Vagina (tissue), 2 donors: ENCODE measurements at places on chromosomes 4 and X.

DNA sequence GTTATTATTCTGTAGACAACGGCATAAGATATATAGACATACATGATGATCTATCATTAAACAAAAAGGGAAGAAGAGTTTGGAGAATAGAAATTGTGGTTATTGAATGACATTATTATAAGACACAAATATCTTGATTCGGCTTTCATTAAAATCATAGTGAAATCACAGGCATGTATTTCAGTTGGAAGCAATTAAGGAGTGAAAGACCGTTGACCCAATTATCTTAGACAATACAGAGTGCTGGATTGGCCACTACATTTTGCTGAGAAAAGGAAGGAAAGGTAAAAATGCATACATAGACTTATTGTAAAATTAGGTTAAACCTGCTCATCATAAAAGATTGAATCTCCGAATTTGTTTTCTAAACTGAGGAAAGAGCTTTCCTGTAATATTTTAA lies 209.8 kb downstream of the KCNIP4 start:
- no peak overlapping the region for H3K4me3 ChIP-seq
- no peak overlapping the region for H3K27ac ChIP-seq
- no peak for DNase-seq
- H3K36me3 ChIP-seq = no peaks in the 10 kb centered on the region
- no peaks in the 10 kb centered on the region for H3K27me3 ChIP-seq

GRCh38 chrX:101385795-101386541 lies at the start of gene BTK:
Gene BTK, minus strand, starts transcription at chrX:101386191. Its CDS starts 10,907 bp downstream, at chrX:101375284.
- DNase-seq = no peak
- H3K4me3 ChIP-seq = no peak within 1 kb of the TSS
- no peak within 1 kb of the TSS for H3K27ac ChIP-seq
- no peaks in the 10 kb centered on the region for H3K4me1 ChIP-seq

DNA sequence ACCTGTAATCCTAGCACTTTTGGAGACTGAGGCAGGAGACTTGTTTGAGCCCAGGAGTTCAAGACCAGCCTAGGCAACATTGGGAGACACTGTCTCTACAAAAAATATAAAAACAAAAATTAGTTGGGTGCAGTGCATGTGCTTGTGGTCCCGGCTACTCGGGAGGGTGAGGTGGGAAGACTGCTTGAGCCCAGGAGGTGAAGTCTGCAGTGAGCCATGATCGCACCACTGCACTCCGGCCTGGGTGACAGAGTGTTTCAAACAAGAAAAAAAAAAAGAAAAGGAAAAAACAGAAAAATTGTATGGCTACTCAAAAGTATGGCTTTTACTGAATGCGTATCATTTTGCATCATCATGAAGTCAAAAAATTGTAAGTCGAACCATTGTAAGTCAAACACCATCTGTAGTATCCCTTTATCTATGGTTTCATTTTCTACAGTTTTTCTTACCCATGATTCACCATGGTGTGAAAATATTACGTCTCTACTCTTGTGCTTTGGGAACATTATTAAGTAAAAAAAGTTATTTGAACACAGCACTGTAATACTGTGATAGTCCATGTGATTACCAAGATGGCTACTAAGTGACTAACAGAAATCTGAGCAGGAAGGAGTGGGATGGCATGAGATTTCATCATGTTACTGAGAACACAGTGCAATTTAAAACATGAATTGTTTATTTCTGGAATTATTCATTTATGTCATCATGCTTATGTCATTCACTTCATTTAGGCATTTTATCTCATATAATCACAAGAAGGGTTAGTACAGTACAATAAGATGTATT lies 26.5 kb upstream of the MANBA start:
- DNase-seq = no peak
- no peaks in the 10 kb centered on the region for H3K4me1 ChIP-seq
- no peak overlapping the region for H3K4me3 ChIP-seq
- H3K27me3 ChIP-seq = no peaks in the 10 kb centered on the region
- H3K27ac ChIP-seq = no peak overlapping the region

GRCh38 chrX:9560219-9560618 lies 95.4 kb downstream of the TBL1X start:
- H3K36me3 ChIP-seq = no peaks in the 10 kb centered on the region
- DNase-seq = no peak
- H3K4me3 ChIP-seq = no peak overlapping the region

DNA sequence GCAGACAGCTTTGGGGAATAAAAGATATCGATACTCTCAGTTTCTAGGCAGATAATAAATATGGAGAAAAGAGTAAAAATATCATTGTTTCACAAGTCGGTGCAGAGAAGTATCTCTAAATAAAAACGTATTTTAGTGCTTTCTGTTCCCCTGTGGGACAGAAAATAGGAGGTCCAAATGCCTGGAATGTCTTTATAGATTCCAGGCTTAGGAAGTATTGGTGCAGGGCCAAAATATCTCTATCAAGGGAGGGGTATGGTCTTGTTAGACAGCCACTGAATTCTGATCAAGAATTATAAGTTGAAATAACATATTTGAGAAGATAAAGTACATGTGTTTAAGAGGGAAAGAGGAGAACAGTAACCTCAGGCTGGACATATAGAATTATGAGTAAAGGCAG lies 596.4 kb downstream of the PCDH18 start:
- H3K27me3 ChIP-seq = no peaks in the 10 kb centered on the region
- DNase-seq = no peak
- no peak overlapping the region for H3K4me3 ChIP-seq
- no peak overlapping the region for H3K27ac ChIP-seq

DNA sequence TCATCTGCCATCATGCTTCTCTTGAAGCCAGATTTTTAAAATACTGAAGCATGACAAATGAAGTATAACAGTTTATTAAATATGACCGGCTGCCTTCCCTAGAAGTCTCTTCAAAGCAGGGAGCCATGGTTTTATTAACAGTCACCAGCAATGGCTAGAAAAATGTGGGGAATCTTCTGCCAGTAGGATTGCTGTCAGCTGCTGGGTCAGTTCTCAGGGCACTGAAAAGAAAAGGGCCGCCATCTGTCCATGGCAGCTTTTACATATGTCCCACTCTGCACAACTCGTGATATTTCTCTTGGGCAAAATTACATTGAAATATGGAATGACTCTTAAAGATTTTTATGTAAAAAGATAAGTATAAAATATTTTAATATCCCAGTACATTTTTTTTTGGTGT lies 2.8 kb downstream of the CCNG2 start:
- peaks cover 44% of the 10 kb centered on the region for H3K36me3 ChIP-seq
- H3K27me3 ChIP-seq = no peaks in the 10 kb centered on the region
- no peak for DNase-seq
- H3K27ac ChIP-seq = no peak overlapping the region
- H3K4me1 ChIP-seq = peaks cover 28% of the 10 kb centered on the region
- no peak overlapping the region for H3K4me3 ChIP-seq

- no peak overlapping the region for H3K27ac ChIP-seq
- H3K4me3 ChIP-seq = no peak overlapping the region
- no peaks in the 10 kb centered on the region for H3K4me1 ChIP-seq
These were observed 118.8 kb downstream of the GABRA2 start for GRCh38 chr4:46270986-46271596.

- no peak for DNase-seq
- H3K4me3 ChIP-seq = no peak overlapping the region
- H3K27ac ChIP-seq = no peak overlapping the region
- H3K27me3 ChIP-seq = no peaks in the 10 kb centered on the region
These were observed 12.7 kb downstream of the ART3 start for GRCh38 chr4:76087007-76087769.

DNA sequence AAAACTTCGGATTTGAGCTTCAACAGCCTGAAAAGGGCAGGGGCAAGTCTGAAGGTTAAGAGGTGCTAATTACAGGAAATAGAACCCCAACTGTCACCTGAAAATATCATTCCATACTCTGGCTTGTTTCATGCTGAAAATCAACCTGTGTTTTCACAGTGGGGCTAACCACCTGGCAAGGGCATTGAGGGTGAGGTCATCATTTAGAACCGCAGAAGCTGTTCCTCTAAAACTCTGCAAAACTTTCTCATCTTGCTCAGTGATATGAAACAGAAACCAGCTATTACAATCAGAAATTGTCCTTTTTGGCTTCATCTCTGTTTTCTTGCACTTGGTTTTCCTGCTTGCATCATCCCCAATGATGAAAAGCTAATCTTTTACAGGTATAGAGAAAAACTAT lies 247.6 kb downstream of the DCLK2 start:
- no peak overlapping the region for H3K4me3 ChIP-seq
- no peaks in the 10 kb centered on the region for H3K27me3 ChIP-seq
- no peaks in the 10 kb centered on the region for H3K36me3 ChIP-seq
- H3K27ac ChIP-seq = no peak overlapping the region
- no peak for DNase-seq
- H3K4me1 ChIP-seq = no peaks in the 10 kb centered on the region

GRCh38 chr4:188532751-188533150 lies 393.5 kb downstream of the TRIML1 start:
- no peak for DNase-seq
- H3K4me3 ChIP-seq = no peak overlapping the region
- no peaks in the 10 kb centered on the region for H3K4me1 ChIP-seq
- no peaks in the 10 kb centered on the region for H3K36me3 ChIP-seq
- H3K27me3 ChIP-seq = no peaks in the 10 kb centered on the region
- no peak overlapping the region for H3K27ac ChIP-seq

DNA sequence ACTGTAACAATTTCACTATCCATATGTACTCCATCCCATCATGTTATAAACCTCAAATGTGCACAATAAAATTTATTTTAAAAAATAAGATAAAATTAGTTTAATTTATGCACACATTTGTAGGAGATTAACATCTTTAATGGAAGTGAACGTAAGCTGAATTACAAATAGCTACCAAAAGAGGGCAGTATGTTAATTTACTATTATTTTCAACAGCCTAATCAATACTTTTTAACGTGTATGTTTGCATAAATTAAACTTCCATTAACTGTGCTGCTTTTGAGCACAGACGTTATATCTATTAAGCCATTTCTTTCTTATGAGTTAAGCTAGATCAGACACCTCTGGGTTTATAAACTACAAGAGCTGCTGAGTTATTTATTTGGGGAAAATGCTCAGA lies 56.5 kb upstream of the PHKA2 start:
- H3K27ac ChIP-seq = no peak overlapping the region
- no peaks in the 10 kb centered on the region for H3K27me3 ChIP-seq
- DNase-seq = no peak
- H3K4me3 ChIP-seq = no peak overlapping the region
- H3K36me3 ChIP-seq = no peaks in the 10 kb centered on the region

DNA sequence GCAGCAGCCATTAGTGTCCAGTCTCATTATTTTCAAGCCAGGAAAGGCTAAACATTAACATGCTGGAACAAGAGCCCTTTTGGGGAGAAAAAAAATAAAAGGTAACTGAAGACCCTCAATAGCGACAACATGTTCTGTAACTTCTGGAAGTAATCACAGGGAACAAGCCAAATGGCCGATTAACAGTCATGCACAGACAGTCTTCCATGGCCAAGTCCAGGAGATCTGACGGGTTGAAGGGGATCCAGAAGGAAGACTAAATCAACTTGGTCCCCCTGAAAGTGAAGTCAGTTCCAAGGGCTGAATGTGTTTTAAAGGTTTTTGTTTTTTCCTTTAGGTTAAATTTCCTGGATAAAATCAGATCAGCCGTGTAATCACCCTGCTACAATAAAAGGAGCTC lies 52.5 kb downstream of the LNX1 start:
- no peak overlapping the region for H3K4me3 ChIP-seq
- H3K36me3 ChIP-seq = no peaks in the 10 kb centered on the region
- DNase-seq = no peak
- peaks cover 55% of the 10 kb centered on the region for H3K4me1 ChIP-seq

GRCh38 chr4:152165146-152165545 lies 370.7 kb downstream of the FBXW7 start:
- no peaks in the 10 kb centered on the region for H3K27me3 ChIP-seq
- H3K4me3 ChIP-seq = no peak overlapping the region
- DNase-seq = no peak
